Upper lobe of left lung (tissue), 6 donors: ENCODE measurements at places on chromosomes 2 and 18. TPM values are rescaled to one million over a fixed set of nuclear protein-coding genes. Genes with fewer than 3 reads are reported as not detected.

DNA sequence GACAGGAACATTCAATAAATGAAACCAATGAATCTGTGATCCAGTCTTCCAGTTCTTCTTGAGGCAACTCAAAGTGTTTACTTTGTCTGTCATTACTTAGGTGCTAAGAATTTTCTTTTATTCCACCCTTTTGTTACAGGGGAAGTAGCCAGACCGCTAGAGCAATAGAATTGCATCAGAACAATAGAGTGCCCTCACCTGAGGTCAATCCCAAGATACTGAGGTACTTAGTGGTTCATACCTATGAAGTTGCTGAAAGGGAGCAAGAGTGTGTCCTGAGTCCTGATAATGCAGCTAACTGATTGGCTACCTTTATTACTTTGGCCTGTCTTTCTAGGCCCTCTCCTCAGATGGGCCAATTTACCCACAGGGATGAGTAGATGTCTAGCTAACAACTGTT, 359.4 kb upstream of the KCNH7 start:
- no peak for DNase-seq

DNA sequence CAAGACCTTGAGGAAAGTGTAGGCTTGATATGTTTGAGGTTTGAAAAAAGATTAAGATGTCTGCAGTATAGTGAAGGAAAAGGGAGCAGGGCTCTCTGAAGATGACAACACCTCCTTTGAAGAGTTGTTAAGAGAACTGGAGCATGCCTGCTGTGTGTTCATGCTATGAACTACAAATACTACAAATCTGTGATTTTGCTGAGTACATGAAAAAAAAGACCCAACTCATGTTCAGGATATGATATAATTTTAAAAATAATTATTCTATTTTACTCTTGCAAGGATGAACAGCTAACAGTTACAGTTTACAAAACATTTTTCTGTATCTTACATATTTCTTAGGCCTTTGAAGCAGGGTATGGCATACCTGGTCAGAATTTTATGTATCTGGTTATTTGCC, 305.4 kb upstream of the CWC22 start:
- no peak for DNase-seq

GRCh38 chr2:30681022-30681421, 126.2 kb downstream of the CAPN13 start:
- no peak for DNase-seq

- peak; percentile 27 for DNase-seq
These were observed 39.3 kb upstream of the EPB41L3 start for GRCh38 chr18:5582849-5583681.

- DNase-seq = no peak
These were observed 219.9 kb downstream of the EXOC6B start for GRCh38 chr2:72605836-72606442.

GRCh38 chr2:174442546-174443510, 44.0 kb downstream of the GPR155 start:
- no peak for DNase-seq

NDUFAF7 gene
- 30.4 TPM for total RNA-seq

DNA sequence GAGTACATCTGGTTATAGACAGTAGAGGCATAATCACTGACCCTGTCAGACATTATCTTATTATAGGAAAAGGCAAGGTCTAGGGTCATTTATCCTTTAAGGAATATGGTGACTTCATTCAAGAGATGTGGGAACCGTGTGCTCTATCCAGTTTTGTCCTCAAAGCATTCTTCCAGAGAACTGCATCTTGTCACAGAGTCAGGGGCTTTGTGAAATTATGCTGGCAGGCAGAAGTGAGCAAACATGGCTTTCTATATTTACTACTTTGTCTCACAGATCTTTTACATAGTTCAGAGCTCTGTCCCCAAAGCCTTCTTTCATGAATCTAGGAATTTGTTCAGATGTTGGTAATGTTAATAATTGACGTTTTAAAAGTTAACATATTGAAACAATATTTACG, 177.4 kb downstream of the ASXL3 start:
- DNase-seq = no peak

- DNase-seq = no peak
These were observed 101.6 kb upstream of the XPO1 start for GRCh38 chr2:61639721-61640120.
